ENCODE measurements at places on chromosomes 3 and 15.

DNA sequence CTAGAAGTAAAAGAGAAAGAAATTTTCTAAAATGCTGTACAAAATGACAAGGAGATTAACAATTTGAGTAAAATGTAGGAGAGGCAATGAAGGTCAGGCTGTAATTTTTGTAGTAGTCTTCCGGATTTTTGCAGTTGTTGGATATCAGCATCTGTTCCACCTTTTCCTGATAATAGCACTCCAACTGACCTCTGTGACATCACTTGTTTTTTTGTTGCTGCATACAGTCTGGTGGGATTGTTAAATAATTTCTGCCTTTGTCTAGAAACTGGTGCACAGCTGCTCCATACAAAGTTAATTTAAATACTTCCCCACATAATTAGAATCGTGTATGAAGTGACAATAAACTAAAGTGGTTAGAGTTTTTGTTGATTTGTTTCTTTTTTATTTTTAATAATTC is 731.4 kb downstream of the PLOD2 start:
- no peak for DNase-seq

- DNase-seq = no peak
Measured at GRCh38 chr3:72659596-72659995, 188.6 kb downstream of the SHQ1 start.

- no peak for DNase-seq
Measured at GRCh38 chr3:153142961-153143360, 19.1 kb upstream of the RAP2B start.

- no peak for DNase-seq
Measured at GRCh38 chr15:89475661-89476060, 20.7 kb downstream of the RHCG start.

Data from activated CD8-positive, alpha-beta memory T cell treated with anti-CD3 and anti-CD28 coated beads for 1 hour (primary cell).